Bronchial epithelial cell (primary cell): ENCODE measurements at places on chromosomes 16 and 17.

DNA sequence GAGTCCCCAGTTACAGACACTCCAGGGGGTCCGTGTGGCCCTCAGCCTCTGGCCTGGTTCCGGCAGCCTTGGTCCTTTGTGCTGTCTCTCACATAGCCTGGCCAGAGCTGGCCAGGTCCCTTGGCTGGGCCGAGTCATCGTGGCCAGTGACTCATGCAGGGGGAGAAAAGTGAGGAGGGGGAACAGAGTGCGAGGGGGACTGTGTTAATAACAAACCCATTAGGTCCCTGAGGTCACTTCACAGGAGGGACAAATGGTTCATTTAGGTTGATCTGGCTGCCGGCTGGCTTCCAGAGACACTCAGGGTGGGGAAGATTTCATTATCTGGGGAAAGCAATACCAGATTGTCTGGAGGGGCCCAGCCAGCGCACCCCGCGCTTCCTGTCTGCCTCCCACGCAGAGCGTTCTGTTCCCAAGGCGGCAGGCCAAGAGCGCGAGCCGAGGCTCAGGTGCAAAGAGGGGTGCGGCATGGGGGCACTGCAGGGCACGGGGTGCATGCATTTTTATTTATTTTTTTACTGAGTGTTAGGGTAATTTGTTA is 223.1 kb downstream of the SEC14L1 start:
- DNase-seq = no peak

GRCh38 chr16:2720064-2720457 is at the start of gene PRSS27:
Gene PRSS27 (minus strand): TSS chr16:2720224. CDS start chr16:2720160, 64 bp downstream.
- DNase-seq = no peak

- no peak for DNase-seq
Measured at GRCh38 chr17:79978548-79978855, 57.2 kb downstream of the TBC1D16 start.

GRCh38 chr17:54455251-54455868 is 445.3 kb upstream of the TOM1L1 start:
- no peak for DNase-seq

DNA sequence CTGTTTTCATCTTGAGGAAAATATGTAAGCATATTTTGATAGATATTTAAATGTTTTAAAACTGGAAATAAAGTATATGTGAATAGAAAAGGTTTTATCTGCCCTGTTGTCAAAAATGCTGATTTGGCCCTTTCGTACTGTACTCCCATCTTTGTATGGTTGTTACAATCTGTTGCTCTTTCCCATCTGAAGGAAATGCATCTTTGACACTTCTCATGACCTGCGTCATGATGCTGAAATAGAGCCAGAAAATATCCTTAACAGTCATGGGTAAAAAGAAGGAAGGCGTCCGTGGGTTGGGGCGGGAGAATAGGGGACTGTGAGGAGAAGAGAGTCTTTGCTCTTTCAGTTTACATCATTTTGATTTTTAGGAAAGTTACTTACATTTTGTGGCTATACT is 327.7 kb downstream of the BCAS3 start:
- no peak for DNase-seq

DNA sequence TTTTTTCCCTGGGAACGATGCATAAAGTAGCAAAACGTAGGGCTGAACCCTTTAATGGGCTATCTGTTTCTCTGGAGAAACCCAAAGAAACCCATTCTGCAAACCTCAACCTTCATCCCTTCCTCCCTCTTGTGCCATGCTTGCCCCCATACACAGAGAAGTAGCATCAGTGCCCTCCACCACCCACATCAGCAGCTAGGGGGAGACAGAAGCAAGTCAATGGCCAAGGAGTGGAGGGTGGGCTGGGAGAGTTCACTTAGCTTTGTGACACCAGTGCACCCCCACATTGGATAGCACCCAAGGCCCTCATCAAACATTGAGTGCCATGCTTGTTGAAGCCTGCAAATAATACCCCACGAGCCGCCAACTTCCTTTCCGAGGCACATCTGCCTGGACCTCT is 282.4 kb downstream of the ABCC12 start:
- no peak for DNase-seq

- no peak for DNase-seq
Measured at GRCh38 chr17:4947411-4948165, 742 bp downstream of the PFN1 start.
